ENCODE measurements at places on chromosomes 12 and 14. TPM values are rescaled to one million over a fixed set of nuclear protein-coding genes. Genes with fewer than 3 reads are reported as not detected.

The TSPAN8 gene
- 1.3 TPM for total RNA-seq

The NDUFA12 gene
- total RNA-seq = 118 TPM

The AGAP2 gene
- 0.23 TPM for total RNA-seq

The TMEM233 gene
- total RNA-seq = not detected

The SIX6 gene
- total RNA-seq = not detected
